Thoracic aorta (tissue), 2 donors: ENCODE measurements at places on chromosomes 1 and 21. TPM values are rescaled to one million over a fixed set of nuclear protein-coding genes. Genes with fewer than 3 reads are reported as not detected.

CFHR1 gene
- total RNA-seq, result not detected

ATP13A2 gene
- total RNA-seq, result 45.1 TPM

ASTN1 gene
- 0.42 TPM for total RNA-seq

KRTAP6-3 gene
- not detected for total RNA-seq

MYCL gene
- total RNA-seq, result 0.42 TPM

CHTOP gene
- total RNA-seq, result 39.0 TPM

OXCT2 gene
- total RNA-seq, result 3.4 TPM

CASZ1 gene
- total RNA-seq, result 20.6 TPM

TNFAIP8L2 gene
- 3.9 TPM for total RNA-seq

LCE1C gene
- not detected for total RNA-seq

JTB gene
- total RNA-seq, result 184 TPM

PRAMEF5 gene
- total RNA-seq, result not detected

PYHIN1 gene
- 2.8 TPM for total RNA-seq

IGSF9 gene
- total RNA-seq, result not detected

FAF1 gene
- total RNA-seq, result 68.6 TPM

EFNA1 gene
- total RNA-seq, result 4.6 TPM

FLG2 gene
- total RNA-seq, result not detected

HAO2 gene
- not detected for total RNA-seq

S100A7 gene
- not detected for total RNA-seq

SYPL2 gene
- total RNA-seq, result 4.2 TPM

PEA15 gene
- total RNA-seq, result 194 TPM

MAN1C1 gene
- 26.0 TPM for total RNA-seq

ZNF669 gene
- 3.2 TPM for total RNA-seq

GJB5 gene
- not detected for total RNA-seq

ST6GALNAC3 gene
- 1.4 TPM for total RNA-seq
